GM04503 (cell line): ENCODE measurements at places on chromosomes 3 and 15.
A peak's percentile ranks its signal among the peaks of the same experiment; 100 is the strongest.

DNA sequence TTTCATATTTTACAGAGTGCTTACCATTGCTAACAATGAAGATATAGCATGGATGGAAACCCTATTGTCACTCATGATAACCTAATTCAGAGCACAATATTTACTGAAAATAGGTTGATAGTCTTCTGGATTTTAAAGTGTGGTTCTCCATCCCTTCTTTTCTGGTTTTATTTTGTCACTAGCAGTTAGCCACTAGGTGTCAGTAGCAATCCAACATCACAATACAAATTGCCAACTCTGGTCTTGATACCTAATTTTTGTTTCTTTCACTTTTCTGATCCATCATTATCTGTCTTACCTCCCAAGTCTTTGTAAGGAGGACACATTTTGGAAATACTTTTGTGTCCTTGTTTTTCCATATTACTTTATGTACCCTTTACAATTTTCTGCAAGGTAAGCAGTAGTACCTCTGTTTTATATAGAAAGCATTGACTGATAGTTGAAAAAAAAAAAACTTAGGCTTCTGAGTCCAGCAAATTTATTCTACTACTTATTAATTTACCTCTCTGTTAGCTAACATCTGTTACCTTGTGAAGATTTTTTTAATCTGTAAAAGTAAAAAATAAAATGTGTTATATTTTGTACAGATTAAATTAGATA is 28.3 kb upstream of the CRYBG3 start:
- DNase-seq = no peak

DNA sequence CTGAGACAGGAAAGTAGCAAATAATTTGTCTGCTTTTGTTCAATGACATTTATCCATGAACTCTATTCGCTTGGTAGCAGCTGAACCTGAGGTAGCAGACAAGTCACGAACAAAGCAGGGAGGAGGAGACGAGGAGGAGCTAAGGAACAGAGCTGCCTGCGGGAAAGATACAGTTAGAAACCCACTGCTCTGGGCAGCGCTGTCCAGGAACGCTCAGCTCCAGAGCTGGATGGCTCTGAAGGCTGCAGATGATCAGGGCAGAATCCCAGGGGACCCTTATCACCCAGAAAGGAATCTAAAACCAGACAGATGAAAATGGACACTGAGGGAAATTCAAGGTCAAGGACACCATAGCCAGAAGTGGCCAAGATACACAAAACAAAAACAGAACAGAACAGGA is 257.8 kb downstream of the CD47 start:
- DNase-seq = no peak

DNA sequence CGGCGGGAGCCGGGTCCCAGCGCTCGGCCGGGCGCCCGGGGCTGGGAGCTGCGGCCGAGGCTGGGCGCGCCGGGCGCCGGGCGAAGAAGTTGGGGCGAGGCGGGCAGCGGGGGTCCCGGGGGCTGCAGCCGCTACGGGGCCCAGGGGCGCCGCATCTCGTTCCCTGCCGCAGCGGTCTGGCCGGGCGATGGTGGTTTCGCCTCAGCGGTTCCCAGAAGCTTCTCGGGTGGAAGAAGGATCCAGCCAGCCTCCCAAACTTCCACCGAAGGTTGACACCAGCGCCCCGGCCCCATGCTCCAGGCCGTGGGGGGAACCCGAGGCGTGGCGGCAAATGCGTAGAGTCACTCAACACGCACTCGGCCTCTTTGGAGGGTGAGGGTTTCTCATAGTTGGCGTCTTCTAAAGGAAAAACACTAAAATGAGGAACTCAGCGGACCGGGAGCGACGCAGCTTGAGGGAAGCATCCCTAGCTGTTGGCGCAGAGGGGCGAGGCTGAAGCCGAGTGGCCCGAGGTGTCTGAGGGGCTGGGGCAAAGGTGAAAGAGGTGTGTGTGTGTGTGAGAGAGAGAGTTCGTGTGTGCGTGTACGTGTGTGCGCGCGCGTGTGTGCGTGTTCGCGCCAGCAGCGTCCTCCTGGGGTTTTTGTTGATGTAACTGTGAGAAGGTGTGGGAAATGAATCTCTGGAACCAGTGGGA is 940 bp downstream of the BOC start:
- DNase-seq = no peak

GRCh38 chr15:64398575-64398974 is 10.9 kb downstream of the TRIP4 start:
- no peak for DNase-seq

GRCh38 chr3:37074178-37074577 is 80.9 kb downstream of the MLH1 start:
- DNase-seq = peak; percentile 43

- no peak for DNase-seq
These were observed 1.3 kb downstream of the ADAMTS9 start for GRCh38 chr3:64686446-64686908.

GRCh38 chr3:53799338-53799865 is 46.8 kb downstream of the CHDH start:
- DNase-seq = no peak

DNA sequence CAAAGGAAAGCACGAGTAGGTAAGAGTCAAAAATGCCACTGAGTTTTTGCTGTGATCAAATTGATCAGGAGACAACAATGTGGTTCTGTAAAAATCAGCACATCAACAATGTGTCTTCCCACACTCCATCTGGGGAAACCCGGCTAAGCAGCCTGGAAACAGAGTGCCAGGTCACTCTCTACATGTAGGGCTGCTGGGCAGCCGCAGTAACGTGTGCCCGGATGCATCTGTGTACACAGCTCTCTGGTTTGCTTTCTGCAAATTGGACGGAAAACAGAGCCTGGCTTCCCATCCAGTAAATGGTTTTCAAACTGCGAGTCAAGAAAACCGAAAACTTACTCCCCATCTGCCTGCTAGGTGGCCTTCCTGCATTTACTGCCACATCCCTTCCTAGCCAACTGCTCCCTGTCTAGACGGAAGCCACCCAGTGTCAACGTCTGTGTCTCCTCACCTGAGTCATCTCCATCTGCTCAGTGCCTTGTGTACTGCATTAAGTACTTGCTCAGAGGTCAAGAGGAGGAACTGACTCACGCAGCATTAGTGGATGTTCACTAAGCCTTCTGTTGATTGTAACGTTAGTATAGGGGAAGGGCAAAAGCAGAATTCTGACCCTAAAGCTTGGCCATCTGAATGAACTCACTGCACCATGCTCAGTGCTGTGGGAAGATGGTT is 124.1 kb downstream of the TJP1 start:
- no peak for DNase-seq

GRCh38 chr3:160224256-160224655 is 966 bp upstream of the C3orf80 start:
- DNase-seq = no peak

DNA sequence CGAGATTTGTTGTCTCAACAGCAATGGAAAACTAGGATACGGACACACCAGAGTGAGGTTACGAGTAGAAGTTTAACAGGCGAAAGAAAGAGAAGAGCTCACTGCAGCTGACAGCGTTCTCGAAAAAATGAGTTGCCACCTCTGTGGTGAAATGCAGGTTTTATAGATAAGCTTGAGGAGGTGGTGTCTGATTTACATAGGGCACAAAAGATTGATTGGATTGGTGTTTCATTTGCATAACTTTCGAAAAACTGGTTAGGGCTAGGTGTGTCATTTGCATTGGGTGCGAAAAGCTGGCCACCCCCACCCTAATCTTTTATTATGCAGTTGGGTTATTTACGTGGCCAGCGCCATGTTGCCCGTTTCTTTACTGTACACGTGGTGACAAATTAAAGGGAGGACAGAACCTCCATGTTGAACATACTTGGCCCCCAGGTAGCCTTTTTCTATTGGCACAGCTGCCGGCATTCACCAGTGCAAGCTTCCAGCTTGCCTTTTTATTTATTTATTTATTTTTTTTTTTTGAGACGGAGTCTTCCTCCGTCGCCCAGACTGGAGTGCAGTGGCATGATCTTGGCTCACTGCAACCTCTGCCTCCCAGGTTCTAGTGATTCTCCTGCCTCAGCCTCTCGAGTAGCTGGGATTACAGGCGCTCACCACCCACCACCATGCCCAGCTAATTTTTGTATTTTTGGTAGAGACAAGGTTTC is 8.3 kb downstream of the IFT122 start:
- no peak for DNase-seq

DNA sequence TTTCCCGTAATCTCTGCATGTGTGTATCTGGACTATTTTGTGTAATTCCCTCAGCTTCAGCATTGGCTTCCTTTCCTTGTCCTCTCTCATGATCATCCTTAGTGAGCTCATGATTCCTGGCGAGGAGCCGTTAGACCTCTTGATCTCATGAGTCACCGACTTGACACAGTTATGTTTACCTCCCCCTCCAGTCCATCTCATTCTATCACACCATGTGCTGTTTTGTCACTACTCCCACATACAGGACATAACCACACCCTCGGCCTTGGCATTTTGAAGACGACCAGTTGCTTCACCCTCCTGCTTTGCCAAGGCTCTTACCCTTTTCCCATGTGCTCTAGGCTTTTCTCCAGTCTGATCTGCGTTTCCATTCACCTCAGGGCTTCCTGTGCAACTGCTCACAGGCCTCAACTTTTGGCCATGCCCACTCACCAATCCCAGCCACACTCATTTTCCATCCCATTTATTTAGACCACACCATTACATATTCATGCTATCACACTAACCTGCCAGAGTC is 41.5 kb downstream of the CP start:
- DNase-seq = peak; percentile 99

DNA sequence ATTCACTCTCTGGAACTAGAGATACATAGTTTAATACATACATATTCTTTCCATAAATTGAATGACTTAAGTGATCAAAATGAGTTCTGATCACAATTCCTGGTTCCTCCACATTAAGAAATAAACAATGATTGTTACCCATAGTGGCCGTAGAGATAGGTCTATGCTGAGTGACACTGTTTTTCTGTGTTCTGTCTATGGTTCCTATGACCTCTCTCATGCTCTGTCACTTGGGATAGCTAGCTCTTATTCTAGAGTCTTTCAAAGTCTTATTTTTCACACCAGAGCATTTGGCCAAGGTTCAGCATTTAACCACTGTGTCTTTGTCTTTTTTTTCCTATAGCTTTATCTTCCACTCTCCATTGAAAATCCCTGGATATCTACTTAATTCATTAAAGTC is 132.4 kb downstream of the GOLGA6L6 start:
- DNase-seq = no peak

GRCh38 chr3:10775828-10776227 is 40.2 kb upstream of the SLC6A11 start:
- no peak for DNase-seq

GRCh38 chr3:67551361-67552016 is 102.9 kb downstream of the SUCLG2 start:
- DNase-seq = no peak

GRCh38 chr3:124579641-124580040 is 150.6 kb upstream of the UMPS start:
- DNase-seq = no peak

DNA sequence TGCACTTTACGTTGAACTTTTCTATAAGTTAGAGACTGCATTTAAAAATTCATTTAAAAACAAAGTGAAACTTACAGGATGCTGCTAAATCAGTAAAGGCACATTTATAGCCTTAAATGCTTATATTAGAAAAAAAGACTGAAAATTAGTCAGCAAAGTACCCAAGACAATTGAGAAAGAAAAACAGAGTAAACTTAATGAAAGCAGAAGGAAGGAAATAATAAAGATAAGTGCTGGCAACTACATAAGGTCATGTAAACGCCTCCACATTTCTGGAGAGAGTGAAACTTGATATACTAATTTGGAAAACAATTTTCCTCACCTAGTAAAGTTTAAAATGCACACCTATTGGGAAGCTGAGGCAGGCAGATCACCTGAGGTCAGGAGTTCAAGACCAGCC is 58.2 kb upstream of the ACAN start:
- DNase-seq = no peak

DNA sequence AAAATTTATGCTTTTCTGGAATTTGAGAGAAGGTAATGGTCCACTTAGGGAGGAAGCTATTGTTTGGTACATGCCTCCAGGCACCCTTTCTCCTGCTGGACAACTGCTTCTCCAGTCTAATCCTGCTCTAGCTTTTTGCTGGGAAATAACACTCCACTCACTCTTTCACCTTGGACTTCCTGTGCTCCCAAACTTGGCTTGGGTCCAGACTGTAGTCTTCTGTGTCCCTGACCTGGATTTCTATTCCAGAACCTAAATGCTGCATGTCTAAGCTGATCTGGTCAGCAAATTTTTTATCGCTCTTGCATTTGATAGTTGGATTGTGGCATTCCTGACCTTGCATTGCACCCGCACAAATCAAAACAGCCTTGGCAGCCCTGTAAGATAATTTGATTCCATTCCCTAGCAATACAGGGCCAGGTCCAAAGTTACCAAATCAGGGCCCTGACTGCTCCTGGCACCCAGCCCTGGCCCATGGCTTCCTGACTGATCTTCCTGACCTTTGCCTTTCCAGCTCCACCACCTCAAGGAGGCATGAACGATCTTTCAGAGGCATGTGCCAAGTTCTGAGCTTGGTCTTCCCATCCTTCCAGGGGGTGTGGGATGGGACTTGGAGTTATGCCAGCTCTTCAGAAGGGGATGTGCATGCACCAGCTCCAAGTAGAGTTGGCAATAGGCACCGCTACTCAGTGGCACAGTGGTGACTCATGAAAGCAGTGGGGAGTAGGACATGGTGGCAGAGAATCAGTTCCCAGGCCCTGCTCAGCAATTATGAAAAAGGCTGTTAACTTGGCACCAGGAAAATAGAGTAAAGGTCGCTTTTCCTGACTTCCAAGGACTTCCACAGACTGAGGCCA is 43.9 kb upstream of the GOLGA8J start:
- DNase-seq = no peak

- DNase-seq = no peak
These were observed 3.5 kb downstream of the FURIN start for GRCh38 chr15:90871716-90872485.

GRCh38 chr3:101867996-101868395 is 18.7 kb downstream of the NFKBIZ start:
- no peak for DNase-seq

- no peak for DNase-seq
These were observed 304.8 kb downstream of the PTPRG start for GRCh38 chr3:61866153-61866542.

- no peak for DNase-seq
These were observed 117.8 kb downstream of the XXYLT1 start for GRCh38 chr3:195153130-195153529.

- DNase-seq = no peak
These were observed 135.1 kb downstream of the ATP10A start for GRCh38 chr15:25727867-25728600.

DNA sequence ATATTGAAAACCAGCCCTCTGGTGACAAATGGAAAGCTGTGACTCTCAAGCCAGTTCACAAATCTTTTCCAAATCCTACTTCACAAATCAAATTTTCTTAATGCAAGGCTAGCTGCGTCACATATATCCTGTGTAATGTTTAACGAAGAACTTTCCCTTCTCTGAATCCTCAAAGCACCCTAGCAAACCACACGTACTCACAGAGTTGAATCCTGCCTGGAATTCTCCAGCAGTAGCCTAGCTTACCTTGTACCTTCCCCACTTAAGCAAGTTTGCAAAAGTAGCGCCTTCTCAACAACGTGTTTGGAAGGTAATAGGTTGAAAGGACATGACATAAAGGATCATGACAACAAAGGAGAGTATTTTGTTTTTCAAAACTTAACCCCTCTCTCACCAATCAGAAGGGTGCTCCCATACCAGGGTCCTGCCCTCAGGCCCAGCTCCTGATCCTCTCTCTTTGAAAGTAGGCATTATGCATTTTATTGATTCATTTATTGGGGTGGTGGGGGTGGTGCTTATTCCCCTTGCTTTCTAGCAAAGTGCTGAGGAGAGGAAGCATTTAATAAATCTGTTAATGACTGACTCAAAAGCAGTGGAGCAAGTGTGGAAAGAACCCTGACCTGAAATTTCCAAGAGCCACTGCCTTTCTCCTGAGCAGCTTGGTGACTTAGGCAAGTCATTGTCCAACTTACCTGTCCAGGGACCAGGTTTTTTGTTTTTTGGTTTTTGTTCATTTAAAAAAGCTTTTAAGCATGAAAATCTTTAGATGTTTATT is 531.6 kb downstream of the MECOM start:
- no peak for DNase-seq
